ENCODE measurements at places on chromosomes 12 and 14.
A peak's percentile ranks its signal among the peaks of the same experiment; 100 is the strongest.

GRCh38 chr14:67583711-67584644 lies 16.1 kb downstream of the PIGH start:
- peak; percentile 31 for DNase-seq

DNA sequence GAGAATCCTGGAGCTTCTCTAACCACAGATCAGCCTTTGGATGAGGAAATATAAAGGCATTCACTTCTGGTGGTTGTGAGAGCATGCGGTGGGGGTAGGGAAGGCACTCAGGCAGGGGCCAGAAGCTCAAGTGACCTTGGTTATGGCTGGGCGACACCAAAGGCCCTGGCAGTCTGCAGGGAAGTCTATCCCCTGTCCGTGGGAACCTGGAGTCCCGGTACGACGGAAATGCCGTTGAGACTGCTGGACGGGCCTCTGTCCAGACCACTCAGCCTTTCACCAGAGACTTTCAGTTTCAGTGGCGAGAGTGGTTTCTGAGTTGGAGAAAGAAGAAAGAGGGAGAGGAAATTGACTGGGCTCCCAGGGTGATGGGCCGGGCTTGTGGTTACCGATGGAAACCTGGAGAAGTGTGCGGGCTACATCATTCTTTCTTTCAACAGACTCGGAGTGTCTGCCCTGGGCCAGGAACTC lies 20.9 kb downstream of the ISCA2 start:
- DNase-seq: peak; percentile 63

GRCh38 chr12:130212384-130212989 lies 50.2 kb downstream of the FZD10 start:
- no peak for DNase-seq

DNA sequence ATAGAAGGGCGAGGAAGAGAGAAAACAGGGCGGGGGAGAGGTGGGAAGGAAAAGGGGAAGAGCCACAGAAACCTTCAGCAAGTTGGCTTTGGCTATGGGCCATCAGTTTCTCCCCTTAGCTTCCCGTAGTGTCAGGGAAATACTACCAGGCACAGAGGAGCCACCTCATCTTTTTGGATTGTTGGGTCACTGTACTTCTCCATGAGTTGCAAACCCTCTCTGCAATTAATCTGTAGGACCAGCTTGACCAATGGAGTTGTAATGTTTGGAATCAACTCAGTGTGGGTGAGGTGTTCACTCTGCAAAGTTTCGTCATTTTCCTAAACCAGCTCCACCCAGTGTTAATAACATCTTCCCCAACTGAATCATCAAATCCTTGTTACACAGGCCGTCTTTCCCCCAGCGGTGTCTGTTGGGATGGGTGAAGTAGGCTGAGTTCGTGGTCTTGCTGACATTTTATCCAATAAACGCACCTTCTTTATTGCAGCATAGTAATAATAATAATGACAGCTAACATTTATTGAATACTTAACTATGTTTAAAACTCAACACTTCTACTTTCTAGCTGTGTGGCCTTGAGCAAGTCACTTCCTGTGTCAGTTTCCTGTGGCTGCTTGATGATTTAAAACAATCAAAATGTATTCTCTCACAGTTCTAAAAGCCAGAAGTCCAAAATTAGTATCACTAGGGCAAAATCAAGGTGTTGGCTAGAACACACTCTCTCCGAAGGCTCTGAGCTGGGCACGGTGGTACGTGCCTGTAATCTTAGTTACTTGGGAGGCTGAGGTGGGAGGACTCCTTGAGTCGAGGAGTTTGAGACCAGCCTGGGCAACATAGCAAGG lies 8.1 kb upstream of the GLTP start:
- no peak for DNase-seq

DNA sequence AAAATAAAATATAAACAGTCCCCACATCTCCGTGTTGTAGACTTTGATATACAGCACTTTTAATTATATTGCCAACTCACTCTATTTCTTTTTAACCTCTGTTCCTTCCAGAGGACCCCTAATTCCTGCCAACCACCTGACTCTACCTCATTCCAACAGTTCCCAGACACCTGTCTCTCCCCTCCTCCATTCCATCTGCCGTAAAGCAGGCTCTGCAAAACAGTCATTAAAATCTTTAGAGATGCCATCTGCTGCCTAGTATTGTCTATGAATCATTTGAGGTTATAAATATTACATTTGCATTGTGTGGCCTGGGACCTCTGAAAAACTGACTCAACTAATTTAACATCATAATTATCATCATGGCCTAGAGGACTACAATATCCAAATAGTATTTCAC lies 148.8 kb upstream of the DCN start:
- DNase-seq: no peak

GRCh38 chr14:80941241-80942185 lies at the start of gene CEP128:
Gene CEP128 (minus strand): TSS chr14:80941738.
- DNase-seq: peak; percentile 97

DNA sequence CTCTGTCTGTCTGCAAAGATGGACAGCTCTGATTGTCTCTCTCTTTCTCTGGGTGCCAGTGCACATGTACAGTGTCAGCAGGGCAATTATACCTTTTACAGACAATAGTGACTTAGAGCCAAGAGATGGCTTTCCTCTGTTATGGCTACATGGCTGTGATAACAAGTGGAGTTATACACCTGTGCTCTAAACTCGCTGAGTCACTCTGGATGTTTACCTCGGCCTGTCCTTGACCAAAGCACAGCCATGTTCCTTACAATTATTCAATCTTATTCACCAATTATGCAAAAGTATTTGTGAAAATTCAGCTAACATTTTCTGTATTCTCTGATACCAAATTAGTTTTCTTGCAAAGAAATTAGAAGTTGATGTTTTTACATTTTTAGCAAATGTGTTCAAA lies 475.5 kb upstream of the CCDC196 start:
- DNase-seq: no peak

Data from kidney glomerular epithelial cell (primary cell).